T-helper 17 cell (primary cell): ENCODE measurements at places on chromosomes 4 and X.

- no peak for DNase-seq
Measured at GRCh38 chr4:172777729-172778431, 390.7 kb upstream of the GALNT7 start.

- DNase-seq, result no peak
Measured at GRCh38 chr4:82785611-82786400, 12.8 kb downstream of the SCD5 start.

DNA sequence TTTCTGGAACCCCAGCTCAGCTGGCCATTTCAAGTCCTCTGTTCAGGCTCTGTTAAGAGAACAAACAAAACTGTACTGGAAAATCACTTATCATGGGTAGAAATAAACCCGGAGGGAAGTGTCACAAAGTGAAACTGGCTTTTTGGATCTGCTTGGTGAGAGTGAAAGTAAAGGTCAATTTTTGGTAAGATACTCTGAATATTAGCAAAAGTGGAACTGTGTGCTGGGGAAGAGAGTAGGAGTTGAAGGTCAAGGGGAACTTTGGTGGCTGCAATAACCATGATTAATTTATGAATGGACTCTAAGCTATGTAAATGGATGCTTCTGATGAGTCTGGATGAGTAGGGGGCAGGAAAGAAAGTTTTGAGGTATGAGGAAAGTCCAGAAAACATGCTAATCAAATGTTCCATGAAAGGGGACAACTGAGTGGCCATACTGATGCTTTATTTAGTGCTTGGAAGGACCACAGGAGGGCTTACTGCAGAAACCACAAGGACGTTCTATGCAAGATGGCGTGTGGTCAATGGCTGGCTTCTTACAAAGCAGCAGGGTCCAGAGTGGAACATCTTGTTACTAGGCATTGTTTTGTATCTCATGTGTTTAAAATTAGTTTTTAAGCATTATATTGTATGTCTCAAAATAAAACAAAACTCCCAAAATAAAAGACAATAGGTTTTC, 36.8 kb upstream of the TNIP3 start:
- no peak for DNase-seq

DNA sequence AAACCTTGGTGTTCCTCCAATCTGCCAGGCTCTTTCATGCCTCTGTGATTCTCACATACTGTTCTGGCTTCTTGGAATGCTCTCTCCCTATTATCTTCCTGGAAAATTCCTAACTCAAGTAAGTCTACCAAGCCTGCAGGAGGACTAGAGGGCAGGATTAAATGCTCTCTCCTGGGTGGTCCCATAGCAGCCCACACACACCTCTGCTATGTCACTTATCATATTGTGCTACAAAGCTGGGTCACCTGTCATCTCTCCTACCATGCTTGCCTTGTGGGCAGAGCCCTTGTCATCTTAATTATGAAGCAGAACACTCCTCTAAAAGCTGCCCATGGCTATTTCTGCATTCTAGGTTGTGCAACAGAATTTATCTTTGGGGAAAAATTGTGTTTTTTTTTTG, 344.5 kb upstream of the NOCT start:
- no peak for DNase-seq

GRCh38 chrX:54045563-54046228, 1.4 kb upstream of the PHF8 start:
- DNase-seq, result no peak

GRCh38 chr4:165398570-165398969, 19.8 kb downstream of the CPE start:
- no peak for DNase-seq

DNA sequence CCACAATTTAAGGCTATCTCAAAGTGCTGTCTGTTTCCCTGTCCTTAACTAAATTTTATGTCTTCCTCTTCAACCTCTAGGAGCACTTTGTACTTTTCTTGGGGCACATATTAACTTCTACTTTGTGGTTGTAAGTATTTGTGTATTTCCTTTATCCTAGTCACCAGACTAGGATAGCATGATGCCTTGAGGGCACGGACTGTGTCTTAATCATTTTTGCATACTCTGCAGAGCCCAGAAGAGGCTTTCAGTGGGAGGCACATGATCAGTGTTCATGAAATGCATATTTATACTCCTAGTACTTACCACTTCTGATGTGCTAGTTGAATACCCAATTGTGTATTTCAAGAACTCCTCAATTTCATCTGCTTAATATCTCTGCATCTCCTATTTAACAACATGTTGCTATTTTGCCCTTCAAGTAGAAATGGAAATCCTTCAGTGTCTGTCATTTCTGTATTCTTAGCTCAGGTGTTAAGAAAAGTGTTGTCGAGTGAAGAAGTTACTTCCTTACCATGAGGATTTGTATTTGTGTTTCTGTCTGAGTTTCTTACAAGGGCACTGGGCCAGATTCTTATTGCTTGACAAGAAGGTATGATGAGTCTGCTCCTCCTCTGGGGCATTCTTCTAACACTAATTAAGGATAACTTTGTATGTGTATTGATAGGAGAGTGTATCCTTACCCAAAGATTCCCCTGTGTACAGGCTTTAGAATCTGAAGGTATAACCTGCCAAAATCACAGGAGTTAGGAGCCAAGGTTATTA, 28.3 kb upstream of the PGRMC2 start:
- DNase-seq, result no peak

DNA sequence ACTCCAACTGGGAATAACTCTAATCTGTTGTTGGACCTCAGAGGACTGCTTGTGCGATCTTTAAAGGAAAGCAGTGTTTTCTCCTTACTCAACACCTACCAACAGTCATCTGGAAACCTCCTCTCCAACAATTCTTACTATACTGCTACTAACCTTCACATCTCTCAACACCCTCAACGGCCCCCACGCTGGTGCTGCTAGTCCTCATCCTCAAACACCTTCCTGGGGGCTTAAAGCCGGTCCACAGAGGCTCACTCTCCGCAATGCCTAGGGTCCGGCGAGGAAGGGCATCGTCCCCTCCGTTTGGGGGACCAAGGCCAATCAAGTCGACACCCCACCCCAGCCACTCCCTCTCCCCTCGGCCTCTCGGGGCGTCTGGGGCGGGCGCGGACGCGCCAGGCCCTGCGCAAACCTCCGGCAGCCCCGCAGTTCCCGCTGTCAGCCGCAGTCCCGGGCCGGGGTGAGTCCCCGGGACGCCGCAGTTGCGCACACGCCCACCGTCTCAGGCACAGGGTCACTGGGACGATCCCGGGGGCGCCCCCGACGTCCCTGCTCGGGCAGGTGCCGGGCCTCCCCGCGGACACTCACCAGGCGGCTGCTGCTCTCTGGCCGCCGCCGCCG, 418 bp downstream of the TAB3 start:
- DNase-seq, result peak; percentile 7

- DNase-seq, result peak; percentile 50
Measured at GRCh38 chr4:9703391-9703790, 78.0 kb upstream of the DRD5 start.

DNA sequence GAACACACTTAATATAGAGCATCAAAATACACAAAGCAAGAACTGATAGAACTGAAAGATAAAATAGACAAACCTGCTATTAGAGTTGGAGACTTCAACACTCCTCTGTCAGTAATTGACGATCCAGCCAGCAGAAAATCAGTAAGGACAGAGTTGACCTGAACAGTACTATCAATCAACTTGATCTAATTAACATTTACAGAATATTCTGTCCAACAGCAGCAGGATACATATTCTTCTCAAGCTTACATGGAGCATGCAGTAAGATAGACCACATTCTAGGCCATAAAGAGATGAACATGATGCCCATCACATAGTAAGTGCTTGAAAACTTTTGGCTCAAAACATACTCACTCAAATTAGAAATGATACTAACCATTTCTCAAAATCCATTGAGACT, 196.7 kb upstream of the KLF3 start:
- DNase-seq, result no peak

GRCh38 chr4:78781924-78782323, 5.8 kb downstream of the BMP2K start:
- DNase-seq, result no peak

DNA sequence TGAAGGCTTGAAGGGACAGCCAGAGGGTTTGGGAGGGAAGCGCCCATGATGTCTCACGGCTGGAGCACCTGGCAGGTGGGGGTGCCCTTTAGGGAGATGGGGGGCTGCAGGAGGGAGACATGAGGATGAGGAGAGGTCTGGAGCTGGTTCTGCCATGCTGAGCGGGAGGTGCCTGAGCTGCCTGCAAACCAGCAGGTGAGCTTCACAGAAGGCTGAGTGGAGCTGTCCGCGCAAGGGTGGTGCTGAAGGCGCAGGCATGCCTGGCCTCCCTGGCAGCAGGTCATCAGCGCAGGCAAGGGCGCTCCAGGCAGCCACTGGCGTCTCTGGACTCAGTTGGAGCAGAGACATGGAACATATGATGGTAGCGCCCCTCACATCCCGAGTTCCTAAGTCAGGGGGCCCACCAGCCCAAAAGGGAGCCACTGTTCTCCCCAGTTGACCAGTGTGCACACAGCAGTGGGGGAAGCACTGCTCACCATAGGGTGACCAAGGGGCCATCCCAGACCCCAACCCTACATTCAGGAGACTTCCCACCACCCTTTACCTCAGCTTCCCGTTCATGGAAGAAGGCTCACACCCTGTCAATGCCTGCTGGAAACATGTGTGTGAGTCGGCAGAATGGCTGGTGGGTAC, 25.8 kb downstream of the ADRA2C start:
- no peak for DNase-seq

- DNase-seq, result no peak
Measured at GRCh38 chrX:74187211-74187610, 116.8 kb upstream of the ZCCHC13 start.

DNA sequence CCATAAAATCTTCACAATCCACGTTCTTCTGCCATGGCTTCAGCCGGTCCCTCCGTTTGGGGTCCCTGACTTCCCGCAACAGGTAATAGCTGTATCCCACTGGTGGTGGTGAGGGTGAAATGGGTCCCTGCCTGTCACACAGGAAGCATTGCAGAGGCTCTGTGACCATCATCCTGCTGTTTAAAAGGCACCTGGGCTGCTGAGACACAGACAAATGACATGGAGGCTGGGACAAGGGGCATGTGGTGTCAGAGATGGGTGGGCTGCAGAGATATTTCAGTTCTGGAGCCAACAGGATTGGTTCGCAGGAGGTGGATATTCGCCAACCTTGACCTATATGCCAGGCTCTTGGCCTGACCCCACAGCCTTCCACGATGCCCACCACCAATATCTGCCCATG, 82.1 kb downstream of the JAKMIP1 start:
- DNase-seq, result no peak

- DNase-seq, result no peak
Measured at GRCh38 chr4:16725252-16725651, 173.2 kb downstream of the LDB2 start.
